T-helper 22 cell (primary cell): ENCODE measurements at places on chromosomes 3 and 15.

- no peak for DNase-seq
Measured at GRCh38 chr3:153293265-153293664, 131.2 kb downstream of the RAP2B start.

DNA sequence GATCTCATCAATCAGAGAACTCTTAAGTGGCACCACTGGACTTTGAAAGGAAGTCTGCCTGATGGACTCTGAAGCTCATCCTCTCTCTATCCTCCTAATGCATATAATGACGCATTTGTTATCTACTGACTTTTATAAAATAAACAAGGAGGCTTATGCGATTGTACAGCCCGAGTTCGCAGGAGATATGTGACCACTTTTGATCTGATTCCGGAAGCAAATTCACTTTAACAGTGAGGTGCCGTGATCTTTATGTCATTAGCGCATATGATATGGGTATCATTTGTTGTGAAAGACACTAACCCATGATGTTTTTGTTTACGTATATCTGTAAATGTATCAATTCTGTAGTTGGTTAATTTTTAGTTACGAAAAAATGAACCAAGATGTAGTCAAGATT is 427 bp upstream of the RNF111 start:
- no peak for DNase-seq

DNA sequence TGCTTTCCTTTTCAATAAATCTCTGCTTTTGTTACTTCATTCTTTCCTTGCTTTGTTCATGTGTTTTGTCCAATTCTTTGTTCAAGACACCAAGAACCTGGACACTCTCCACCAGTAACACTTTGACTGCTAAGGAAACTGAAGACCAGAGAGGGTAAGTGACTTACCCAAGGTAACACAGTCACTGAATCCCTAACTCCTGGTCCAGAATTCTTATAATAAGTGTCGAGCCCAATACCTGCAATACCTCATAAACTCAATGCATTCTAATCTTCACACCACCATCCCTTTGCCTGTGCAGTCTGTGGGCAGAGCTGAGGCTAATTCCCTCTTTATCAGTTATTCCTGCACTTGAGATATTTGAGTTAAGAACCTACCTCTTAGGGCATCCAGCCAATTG is 237.8 kb downstream of the UACA start:
- DNase-seq, result no peak

GRCh38 chr3:125069452-125069851 is 13.7 kb upstream of the HEG1 start:
- DNase-seq, result no peak

GRCh38 chr3:150035301-150035779 is 64.6 kb upstream of the PFN2 start:
- DNase-seq, result no peak

DNA sequence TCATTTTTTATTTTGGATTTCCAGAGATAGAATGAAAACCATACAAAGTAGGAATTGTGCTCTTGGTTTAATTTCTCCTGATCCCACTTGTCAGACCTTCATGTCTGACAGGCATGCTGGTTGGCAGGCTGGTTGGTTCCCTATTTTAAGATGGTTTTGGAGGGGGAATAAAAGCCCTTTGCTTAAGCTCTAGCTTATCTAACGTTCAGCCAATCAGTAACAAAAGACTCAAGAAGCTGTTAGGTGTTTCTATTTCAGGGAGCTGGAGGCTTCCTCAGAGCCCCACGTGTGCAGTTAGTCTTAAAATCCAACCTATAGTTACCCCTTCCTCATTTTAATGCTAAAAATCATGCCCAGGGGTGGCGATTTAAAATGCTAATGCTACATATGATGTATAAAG is 40.5 kb upstream of the XIRP1 start:
- no peak for DNase-seq
